ENCODE measurements at places on chromosomes 2 and 18.

DNA sequence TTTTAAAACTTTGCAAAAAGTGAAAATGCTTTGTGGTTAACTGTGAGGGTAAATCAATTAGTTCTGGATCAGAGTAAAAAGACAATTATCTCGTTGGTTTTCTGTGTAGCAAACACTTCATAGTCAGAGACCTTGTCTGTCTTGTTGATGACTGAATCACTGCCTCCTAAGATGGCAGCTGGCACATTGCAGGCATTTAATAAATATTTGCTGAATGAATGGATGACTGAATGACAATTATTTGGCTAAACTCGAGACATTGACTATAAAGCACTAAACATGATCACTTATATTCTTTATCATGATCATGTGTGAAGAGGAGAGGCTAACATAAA lies 96.2 kb downstream of the MAIP1 start:
- no peak for DNase-seq

- no peak for DNase-seq
Observed at GRCh38 chr2:80529466-80530165, 225.1 kb upstream of the LRRTM1 start.

GRCh38 chr2:75456825-75457224 lies 103.9 kb downstream of the EVA1A start:
- no peak for DNase-seq

DNA sequence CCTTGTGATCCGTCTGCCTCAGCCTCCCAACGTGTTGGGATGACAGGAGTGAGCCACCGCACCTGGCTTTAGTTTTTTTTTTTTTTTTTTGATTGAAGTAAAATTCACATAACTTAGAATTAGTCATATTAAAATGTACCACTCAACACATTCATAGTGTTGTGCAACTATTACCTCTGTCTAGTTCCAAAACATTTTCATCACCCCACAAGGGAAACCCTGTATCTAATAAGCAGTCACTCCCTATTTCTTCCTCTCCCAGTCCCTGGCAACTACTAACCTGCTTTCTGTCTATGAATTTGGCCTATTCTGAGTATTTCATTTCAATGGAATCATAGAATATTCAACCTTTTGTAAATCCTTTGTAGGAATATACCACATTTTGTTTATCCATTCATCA lies 123.9 kb upstream of the FAM117B start:
- DNase-seq = no peak

- DNase-seq = no peak
Observed at GRCh38 chr2:28607730-28608499, 112.1 kb downstream of the PLB1 start.

DNA sequence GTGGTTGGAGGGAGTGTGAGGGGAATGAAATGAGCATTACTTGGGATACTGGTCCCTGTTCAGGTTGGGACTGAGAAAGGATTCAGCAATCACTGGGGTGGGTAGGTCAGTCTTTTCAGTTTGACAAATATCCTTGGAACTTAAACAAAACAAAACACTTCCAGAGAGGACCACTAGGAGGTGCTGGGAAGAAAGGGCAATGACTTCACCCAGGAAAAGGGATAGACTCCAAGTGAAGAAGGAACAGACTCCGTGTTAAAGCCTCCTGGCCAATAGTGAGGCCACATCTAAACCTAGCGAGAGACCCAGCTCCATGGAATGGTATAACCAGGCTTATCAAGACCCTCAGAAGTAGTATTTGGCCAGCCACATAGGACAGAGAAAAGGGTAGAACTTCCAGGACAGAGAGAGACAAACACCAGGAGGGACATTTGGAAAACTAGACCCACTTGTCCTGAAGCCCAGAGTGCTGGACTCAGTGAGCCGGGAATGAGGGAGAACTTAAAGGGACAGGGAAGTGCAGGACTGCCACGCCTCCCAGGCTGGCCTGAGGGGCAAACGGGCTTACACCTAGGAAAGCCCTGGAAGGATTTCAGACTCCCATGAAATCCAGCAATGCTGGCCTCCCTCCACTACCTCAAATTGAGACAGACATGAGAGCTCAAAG lies 19.6 kb upstream of the KCNG3 start:
- DNase-seq = no peak

- no peak for DNase-seq
Observed at GRCh38 chr2:224405841-224406370, 4.0 kb upstream of the FAM124B start.

DNA sequence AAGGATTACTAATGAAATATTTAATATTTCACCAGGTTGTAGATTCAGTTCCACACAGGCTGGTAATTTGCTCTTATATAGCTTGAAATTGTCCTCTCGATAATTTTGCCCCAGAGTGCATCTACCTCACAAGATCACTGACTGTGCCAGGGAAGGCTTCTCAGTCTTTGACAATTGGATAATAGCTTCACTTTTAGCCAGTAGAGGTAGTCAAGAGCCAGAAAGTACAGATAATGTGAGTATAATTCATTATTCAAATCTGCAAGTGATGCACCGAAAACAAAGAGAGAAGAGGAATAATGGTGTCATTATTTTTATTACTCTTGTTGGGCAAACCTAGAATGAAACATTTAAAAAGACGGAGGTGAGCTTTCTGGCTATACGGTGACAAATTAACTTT lies 292.8 kb downstream of the EN1 start:
- DNase-seq = no peak

DNA sequence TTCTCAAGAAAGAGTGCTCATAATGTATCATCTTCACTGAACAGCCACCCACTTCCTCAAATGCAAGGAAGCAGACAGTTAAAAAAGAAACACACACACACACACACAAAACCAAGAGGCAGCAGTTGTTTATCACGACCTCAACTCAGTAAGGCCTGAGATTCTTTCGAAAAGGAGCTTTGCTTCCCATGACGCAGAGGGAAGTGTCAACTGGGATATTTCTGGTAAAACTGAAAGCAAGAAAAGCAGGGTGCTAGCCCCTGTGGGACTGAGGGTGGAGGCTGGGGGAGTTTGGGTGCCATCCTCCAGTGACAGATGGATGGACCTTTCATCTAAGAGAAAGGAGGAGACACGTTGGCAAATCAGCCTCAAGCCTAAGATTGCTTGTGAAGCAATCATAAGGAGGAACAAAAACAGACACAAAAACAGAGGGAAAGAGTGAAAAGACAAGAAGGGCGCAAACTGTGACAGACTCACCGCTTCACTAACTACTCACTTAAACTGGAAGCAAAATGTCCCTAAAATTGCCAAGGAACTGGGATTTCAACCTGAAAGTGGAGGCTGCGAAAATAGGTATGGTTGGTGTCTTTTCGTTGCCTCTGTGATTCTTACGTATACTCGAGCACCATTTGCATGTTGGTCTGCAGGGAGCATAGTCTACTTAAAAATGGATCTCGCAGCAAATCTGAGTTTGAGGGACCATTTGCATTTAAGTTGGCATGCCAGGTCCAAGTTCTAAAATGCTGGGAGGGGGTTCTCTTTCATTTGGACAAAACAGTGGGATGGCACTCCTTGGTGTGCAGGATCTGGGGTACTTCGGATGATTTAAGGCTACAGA lies at the start of gene ARHGAP25:
ARHGAP25 (plus strand) TSS at position 124 of the 838 bp plus-strand sequence; CDS start at position 513, 389 bp downstream.
- no peak for DNase-seq

- no peak for DNase-seq
Observed at GRCh38 chr2:95056044-95056443, 30.5 kb downstream of the MAL start.

- DNase-seq = no peak
Observed at GRCh38 chr2:136010126-136010525, 24.7 kb upstream of the DARS1 start.

DNA sequence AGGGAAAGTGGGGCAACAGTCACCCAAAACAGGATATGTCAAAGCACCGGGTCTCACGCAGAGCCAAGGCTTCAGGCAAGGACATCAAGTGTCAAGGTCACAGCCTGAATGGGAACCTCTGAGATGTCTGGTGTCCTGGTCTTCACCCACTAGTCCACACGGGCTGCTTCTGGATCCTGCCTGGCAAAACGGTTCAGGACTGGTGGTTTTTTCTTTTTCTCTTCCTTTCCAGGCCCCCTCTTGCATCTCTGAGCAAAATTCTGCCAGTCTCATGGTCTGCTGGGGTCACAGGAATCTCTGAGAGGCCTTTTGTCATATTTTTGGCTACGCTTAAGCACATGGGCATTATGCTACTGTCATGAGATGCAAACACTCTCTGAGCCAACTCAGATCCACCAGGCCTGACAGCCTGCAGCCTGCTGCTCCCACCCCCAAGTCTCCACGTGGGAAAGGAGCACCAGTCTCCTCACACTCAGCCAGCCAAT lies 518.2 kb upstream of the ZEB2 start:
- DNase-seq = no peak

DNA sequence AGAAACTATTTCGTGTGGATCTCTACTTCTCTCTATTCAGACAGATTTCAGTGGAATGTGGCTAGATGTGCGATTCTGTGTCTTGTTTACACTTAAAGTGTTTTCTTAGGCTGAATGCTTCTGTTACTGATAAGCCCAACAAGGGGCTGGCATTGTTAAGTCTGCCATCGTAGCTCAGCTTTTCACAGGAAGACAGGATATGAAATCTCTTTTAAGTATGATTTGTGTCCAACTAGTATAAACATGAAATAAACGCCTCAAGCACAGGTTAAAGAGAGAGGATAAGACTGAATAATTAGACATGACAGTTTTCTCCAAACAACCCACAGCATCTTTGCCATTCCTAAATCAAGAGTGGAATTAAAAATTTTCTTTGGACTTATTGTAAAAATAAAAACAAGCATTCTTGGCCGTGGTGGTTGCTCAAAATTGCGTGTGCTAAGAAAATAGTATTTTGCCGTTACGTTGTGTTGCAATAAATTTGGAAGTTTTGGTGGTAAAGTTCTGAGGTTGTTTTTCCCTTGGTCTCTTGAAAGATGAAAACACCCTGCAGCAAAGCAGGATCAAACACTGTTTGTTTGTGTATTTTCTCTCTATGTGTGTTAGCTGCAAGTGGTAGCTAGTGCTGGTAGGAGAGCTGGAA lies 1.0 kb downstream of the VIT start:
- no peak for DNase-seq

DNA sequence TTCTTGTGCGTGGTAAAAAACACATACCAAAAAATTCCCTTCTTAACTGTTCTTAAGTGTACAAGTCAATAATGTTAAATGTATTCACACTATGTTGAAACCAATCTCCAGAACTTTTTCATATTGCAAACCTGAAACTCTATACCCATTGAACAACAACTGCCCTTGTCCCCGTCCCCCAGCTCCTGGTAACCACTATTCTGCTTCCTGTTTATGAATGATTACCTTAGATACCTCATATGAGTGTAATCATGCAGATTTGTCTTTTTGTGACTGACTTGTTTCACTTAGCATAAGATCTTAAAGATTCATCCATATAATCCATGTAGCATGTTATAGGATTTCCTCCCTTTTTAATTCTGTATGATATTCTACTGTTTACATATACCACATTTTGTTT lies 59.9 kb downstream of the NAT8 start:
- DNase-seq = no peak

- no peak for DNase-seq
Observed at GRCh38 chr2:162245781-162246180, 2.5 kb upstream of the FAP start.

- DNase-seq = no peak
Observed at GRCh38 chr2:133867166-133867565, 298.9 kb upstream of the NCKAP5 start.

DNA sequence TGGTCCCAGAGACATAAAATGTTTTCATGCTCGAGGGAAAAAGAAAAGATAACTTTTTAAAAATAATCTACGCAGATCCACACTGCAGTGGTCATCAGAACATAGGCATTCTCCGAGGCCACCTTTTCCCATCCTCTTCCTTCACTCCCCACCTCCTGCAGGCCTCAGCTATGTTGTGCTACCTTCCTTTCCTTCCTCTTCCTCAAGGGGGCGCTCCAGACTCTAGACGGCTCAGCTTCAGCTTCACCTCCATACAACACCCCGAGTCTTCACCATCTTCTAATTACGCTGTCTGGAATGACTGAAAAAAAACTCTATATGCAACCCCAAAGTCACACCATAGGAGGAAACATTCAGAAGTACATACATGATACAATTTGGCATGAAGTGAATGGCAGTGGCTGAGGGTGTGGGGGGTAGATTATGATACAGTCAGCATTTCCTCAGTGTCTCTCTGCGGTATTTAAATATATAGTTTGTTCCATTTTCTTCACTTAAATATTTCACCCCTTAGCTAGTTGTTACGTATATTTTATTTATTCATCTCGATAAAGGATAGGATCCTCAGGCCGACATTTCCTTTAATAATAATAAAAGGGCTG lies 583.6 kb downstream of the IRS1 start:
- DNase-seq = no peak

DNA sequence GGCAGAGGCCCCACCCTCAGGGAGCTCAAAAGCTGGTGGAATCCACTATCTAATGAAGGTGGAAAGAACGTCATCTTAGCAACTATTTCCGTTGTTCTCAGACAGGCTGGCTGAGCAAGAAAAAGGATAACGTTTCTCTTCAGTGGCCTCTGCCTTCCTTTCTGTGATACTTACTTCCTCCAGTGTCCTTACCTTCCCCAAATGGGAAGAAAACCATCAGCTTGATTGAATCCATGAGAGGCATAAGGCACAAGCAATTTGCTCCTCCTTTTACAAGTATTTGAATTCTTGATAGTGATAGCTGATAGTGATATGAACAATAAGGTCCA lies 8.1 kb upstream of the NCOA1 start:
- DNase-seq = no peak

DNA sequence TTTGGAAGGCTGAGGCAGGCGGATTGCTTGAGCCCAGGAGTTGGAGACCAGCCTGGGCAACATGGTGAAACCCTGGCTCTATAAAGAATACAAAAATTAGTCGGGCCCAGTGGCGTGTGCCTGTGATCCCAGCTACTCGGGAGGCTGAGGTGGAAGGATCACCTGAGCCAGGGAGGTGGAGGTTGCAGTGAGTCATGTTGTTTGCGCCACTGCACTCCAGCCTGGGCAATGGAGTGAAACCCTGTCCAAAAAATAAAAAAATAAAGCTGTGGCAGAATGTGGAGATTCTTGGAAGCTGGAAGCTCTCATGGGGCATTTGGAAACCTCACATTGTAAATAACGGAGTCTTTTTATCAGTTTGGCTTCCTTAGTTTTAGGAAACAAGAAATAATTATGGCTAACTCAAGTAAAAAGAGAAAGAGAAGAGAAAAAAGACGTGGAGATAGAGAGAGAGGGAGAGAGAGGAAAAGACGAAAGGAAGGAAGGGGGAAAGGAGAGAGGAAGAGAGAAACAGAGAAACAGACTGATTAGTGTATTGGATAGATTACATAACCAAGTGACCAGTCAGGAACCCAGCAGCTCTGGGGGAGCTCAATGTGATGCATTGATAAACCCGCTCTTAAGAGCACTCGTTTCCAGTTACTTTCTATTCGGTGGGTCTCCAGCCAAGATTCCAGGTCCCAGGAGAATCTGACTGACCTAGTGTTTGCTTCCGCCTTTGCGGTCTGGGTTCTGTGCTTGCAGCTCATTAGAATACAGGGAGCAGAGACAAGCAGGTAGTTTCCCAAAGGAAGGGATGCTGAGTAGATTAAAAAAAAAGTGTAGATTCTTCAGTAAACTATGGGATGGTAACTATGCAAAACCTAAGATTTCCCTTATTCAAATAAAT lies 1.1 kb upstream of the SPAST start:
- no peak for DNase-seq

Data from stimulated activated CD8-positive, alpha-beta memory T cell treated with anti-CD3 and anti-CD28 coated beads, Interleukin-7, amount 100 ng/mL, for 1 hour (primary cell).